ENCODE measurements at places on chromosomes 11 and 22.

DNA sequence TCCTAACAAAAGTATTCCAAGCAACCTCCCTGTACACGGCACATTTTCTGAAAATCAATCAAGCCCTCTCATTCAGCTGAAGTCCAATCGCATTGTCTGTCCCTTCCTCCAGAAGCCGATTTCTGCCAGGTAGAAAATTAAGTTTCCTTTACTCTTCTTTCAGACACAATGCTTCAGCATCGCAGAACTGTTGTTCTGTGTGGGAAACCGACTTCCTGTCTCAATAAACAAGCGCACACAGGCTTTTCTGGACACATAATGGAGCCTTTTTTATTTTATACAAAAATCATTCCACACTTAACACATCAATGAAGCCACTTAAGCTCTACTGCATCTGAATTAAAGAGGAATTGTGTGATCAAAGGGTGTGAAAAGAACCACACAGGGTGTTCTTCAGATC is 75.6 kb downstream of the BLID start:
- no peak for DNase-seq

DNA sequence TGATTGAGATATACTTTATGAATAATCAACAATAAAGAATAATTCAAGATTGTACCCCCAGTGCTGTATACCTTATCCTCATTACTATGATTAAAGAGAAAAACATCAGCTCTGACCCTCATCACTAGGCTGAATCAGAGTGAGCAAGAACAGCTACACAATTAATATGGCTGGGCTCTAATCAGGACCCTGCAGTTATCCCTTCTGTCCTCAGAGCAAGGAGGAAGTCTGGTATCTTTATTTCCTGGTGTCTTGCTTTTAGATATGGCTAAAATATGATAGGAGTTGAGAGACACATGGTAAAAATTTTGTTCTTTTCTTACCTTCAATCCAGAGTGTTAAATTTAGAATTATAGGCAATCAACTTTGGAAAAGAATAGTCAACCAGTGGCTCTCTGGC is 28.6 kb upstream of the GAB2 start:
- DNase-seq = no peak

DNA sequence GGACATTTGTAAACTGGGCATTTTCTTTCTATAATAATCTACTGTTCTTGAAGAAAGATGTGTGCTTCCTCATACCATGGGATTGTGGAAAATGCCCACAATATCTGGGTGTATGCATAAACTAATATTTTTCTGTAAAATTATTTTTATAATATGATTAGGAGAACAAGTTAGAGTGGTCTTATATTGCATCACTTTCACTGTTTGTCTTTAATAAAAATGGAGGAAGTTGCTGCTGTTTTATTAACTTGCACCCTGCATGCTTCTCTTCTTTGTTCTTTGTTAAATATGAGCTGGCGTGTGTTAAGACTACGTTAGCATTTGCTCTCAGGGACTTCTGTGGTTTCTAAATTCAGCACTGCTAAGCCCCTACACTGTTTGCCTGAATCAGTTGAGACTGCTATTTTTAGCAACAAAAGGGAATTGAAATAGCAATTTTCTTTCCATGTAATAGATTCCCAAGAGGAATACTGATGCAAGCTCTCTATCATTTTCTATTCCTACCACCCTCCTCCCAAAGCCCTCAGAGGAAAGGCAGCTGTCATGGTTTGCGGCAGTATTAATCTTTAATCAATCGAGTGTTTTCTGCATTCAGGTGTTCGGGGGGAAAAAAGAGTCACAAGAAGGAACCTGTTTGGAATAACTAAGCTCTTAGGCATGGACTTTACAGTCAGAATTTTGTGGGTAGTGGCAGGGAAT is 56.1 kb downstream of the HSD17B12 start:
- no peak for DNase-seq

GRCh38 chr11:109914038-109914437 is 179.2 kb upstream of the ZC3H12C start:
- DNase-seq = no peak

- DNase-seq = no peak
These were observed 46.2 kb downstream of the OR2AT4 start for GRCh38 chr11:75050516-75050915.

DNA sequence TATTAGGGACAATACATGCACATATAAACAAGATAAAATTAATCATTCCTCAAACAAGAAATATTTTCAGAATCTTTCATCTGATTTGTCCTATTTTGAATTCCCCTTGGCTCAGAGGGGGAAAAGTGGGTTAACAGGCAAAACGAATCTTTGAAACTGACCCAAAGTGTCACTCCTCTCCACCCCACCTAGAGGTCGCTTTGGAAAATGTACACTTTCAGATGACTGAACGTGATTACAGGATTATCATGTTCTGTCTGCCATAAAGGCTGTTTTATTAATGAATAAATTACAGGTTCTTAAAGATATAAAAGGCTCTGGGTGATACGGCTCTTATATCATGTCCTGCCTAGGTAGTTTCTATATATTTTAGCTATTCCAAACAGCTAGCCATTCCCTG is 1735.0 kb downstream of the LRRC4C start:
- no peak for DNase-seq

- DNase-seq = no peak
These were observed 1516.4 kb downstream of the TBC1D22A start for GRCh38 chr22:48278620-48279460.

DNA sequence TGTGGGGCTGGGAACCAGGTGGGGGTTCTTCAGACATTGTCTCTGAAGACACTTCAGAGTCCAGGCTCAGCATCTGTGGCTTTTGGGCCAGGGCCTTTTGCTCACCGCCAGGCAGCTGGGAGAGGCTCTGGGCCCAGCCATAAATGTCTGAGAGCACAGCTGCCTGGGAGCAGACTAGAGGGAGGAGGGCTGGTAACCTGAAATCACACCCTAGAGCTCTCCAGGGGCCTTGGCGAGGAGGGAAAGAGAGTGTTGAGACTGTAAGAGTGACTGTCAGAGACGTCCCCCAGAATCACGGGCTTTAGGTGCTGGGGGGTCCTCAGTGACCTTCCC is 4.1 kb downstream of the TRABD start:
- no peak for DNase-seq

- no peak for DNase-seq
These were observed 11.8 kb downstream of the TSSC4 start for GRCh38 chr11:2412323-2412722.

- DNase-seq = no peak
These were observed 138.5 kb upstream of the CTSC start for GRCh38 chr11:88475991-88476418.

GRCh38 chr11:44615041-44615755 is 49.7 kb downstream of the CD82 start:
- DNase-seq = no peak

DNA sequence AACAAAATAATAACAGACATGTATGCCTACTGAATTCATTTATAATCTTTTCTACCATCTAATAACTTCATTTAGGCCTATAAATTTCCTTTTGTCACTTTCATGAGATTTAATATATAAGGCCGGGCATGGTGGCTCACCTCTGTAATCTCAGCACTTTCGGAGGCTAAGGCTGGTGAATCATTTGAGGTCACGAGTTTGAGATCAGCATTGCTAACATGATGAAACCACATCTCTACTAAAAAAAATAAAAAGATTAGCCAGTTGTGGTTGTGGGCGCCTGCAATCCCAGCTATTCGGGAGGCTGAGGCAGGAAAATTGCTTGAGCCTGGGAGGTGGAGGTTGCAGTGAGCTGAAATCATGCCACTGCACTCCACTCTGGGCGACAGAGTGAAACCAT is 14.2 kb upstream of the NTM start:
- DNase-seq = no peak

GRCh38 chr11:120401506-120401905 is 65.3 kb downstream of the ARHGEF12 start:
- no peak for DNase-seq

DNA sequence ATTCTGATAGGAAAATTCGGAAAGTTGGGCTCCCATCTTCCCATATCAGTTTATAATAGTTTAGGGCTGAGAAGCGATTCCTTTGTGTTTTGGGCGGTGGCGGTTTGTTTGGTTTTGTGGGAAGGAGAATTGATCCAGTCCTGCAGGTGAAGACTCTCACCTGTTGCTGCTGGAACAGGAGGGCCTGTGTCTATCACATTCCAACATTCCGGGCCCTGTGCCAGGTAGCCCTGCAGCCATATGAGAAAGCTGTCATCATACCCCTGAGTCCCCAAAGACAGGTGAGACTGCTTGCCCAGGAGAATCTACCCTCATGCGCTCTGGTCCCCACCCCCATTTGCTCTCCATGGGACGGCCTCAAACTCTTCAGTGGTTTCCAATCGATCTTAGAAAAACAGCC is 62.1 kb downstream of the TRAF6 start:
- no peak for DNase-seq

- no peak for DNase-seq
These were observed 42.0 kb downstream of the RSF1 start for GRCh38 chr11:77778549-77778948.

GRCh38 chr22:36660510-36660840 is 43.1 kb downstream of the CACNG2 start:
- DNase-seq = no peak

GRCh38 chr11:1327064-1327460 is 17.6 kb upstream of the TOLLIP start:
- no peak for DNase-seq

DNA sequence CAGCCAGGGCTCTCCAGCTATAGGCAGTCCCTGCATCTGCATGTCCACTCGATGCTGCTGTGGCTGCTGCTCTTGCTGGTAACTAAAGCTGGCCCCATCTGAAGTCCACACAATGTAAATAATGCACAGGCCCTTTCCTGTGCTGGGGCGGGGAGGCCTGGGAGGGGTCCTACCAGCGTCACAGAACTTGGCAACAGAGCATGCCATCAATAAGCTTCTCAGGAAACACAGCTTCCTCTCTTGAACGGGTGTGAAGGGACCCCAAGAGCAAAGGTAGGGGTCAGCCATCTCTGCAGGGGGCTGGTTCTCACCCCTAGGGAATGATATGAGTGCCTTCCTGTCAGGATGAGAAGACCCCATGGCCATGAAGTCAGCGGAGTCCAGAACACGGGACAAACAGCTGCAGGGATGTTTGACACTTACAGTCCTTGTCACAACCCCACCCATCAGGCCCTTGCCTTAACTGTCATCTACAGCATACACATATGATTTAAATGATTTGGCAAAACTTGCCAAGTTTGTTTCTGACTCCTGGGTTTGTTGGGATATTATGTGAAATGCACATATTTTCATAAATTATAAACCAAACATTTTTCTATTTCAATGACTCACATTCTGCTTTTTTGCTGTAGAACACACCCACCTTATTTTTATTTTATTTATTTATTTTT is 39.1 kb upstream of the LYVE1 start:
- DNase-seq = no peak

- no peak for DNase-seq
These were observed 562.5 kb downstream of the MN1 start for GRCh38 chr22:27238935-27239510.

GRCh38 chr11:117122556-117122955 is 21.5 kb upstream of the PAFAH1B2 start:
- no peak for DNase-seq

- peak; percentile 91 for DNase-seq
These were observed 81.7 kb upstream of the PRR5 start for GRCh38 chr22:44620129-44620840.

DNA sequence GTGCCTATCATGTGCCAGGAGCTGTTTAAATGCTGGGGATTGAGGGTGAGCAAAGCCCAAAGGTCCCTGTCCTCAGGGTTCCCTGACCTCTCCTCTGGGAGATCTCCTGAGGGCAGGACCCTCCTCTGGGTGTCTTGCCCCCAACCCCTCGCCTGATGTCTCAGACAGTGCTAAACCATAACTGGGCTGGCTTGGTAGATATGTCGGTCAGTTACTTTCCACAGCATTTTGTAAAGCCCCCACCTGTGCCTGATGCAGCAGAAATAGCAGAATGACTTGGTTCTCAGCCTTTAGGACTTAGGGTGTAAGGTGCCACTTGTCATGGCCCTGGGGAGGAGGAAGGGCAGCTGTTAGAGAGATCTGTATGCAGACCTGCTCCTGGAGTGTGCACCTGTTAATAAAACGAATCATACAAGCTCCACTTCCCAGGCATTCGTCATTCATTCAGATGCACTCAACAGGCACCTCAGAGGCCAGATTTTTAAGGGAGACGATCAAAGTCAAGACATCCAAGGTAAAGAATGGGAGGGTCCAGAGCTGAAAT is 88.1 kb downstream of the TP53I11 start:
- no peak for DNase-seq

- no peak for DNase-seq
These were observed 123.7 kb upstream of the HSD17B12 start for GRCh38 chr11:43556612-43557375.

- peak; percentile 88 for DNase-seq
These were observed at the start of the genes CCDC157 and SF3A1 for GRCh38 chr22:30356449-30357235. Gene CCDC157 (plus strand): TSS chr22:30357007. CDS start chr22:30366001, 8,994 bp downstream. Gene SF3A1 (minus strand): TSS chr22:30356894. CDS start chr22:30356792, 102 bp downstream.

- DNase-seq = no peak
These were observed 6.1 kb upstream of the GRK3 start for GRCh38 chr22:25558341-25558740.

- DNase-seq = peak; percentile 81
These were observed 3.8 kb downstream of the RSPH14 start for GRCh38 chr22:23137905-23138561.

GRCh38 chr11:86079421-86079820 is 10.5 kb upstream of the PICALM start:
- DNase-seq = no peak

GRCh38 chr11:47514825-47515647 is 37.9 kb downstream of the CELF1 start:
- DNase-seq = peak; percentile 18

GRCh38 chr22:22720724-22721261 is 76.4 kb downstream of the GGTLC2 start:
- DNase-seq = peak; percentile 4

DNA sequence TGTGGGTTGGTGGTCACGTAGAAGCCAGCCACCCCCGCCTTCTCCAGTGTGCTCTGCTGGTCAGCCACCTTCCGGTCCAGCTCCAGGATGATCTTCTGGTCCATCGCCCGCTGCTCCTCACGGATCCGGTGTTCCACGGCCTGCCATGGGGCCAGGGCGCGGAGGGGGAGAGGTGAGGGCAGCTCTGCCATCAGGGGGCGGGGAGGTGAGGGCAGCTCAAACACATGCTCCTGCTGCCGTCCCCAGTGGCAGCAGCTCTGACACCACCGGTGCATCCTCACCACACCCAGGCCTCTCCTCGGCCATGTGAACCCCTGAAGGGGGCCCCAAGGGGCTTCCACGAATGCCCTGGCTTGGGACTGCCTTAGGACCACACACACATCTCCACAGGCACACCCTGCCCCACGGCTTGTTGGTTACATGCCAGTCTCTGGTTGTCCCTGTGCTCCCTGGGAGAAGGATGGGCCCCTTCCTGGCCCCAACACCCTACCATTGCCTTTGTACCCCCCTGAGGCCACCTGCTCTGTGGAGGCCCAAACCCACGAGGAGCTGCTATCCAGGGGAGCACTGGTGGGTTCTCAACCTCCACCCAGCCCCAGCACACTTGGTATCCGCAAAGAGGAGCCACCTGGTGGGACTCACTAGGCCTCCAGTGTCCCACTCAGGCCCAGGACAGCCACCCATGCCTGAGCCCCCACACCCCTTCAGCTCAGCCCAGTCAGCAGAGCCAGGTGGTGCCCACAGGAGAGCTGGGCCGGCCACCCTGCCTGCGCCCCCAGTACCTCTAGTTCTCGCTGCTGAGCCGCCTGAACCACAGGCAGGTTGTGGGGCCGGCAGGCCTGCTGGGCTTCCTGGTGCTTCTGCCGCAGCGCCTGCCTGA is 4.3 kb downstream of the DGCR6L start:
- DNase-seq = no peak

Data from CD4-positive, alpha-beta T cell treated with Interleukin-12 subunit alpha and Interleukin-12 subunit beta, for 1 hour (primary cell).